Activated CD8-positive, alpha-beta memory T cell treated with anti-CD3 and anti-CD28 coated beads for 24 hours (primary cell): ENCODE measurements at places on chromosomes 16 and 17.
A peak's percentile ranks its signal among the peaks of the same experiment; 100 is the strongest.

DNA sequence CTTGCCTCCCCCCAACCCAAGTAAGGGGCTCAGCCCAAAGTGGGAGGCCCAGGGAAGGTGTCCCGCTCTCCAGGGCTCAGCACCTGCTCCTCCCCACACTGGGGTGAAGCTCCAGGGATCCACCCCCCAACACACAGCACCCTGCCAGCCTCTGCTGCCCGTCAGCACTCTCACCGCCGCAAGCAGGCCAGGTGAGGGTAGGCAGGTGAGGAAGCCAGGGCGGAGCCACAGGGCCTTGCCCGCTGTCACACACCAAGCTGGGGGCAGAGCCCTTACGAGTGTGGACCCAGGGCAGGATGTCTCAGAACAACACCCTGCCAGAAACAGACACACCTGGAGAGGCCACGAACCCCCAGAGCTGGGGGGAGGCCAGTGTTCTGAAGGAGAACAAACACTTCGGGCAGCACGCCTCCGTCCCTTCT, 19.5 kb downstream of the PLLP start:
- DNase-seq = no peak

DNA sequence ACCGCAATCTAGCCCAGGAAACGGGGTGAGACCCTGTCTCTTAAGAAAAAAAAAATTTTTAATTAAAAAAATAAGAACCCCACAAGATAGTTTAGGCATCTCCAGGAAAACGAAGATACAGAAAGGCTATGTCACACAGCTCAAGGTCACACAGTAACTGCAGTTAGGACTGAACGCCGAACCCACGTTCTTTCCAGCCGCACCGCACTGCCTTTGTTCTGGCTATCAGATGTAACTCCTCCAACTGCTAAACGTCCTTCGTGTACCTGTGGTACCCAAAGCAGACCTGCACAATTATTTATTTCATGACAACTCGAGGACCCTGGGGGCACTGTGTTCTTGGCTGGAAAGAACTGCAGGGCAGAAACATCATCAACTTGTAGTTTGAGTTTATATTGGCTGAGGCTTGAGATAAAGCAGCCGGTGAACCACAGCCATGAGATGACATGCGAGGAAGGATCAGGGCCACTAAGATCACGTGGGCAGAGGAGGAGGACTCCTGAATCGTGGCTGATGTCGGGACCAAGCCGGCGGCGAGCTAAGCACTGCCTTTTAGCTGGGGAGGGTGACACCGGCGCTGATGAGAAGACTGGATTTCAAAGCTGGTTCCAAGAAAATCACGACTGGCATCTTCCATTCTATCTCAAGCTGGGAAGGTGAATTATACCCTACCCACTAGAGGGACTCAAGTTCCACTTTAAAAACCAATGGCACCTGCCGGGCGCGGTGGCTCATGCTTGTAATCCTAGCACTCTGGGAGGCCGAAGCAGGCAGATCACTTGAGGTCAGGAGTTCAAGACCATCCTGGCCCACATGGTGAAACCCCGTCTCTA, 20.7 kb upstream of the MNT start:
- no peak for DNase-seq

DNA sequence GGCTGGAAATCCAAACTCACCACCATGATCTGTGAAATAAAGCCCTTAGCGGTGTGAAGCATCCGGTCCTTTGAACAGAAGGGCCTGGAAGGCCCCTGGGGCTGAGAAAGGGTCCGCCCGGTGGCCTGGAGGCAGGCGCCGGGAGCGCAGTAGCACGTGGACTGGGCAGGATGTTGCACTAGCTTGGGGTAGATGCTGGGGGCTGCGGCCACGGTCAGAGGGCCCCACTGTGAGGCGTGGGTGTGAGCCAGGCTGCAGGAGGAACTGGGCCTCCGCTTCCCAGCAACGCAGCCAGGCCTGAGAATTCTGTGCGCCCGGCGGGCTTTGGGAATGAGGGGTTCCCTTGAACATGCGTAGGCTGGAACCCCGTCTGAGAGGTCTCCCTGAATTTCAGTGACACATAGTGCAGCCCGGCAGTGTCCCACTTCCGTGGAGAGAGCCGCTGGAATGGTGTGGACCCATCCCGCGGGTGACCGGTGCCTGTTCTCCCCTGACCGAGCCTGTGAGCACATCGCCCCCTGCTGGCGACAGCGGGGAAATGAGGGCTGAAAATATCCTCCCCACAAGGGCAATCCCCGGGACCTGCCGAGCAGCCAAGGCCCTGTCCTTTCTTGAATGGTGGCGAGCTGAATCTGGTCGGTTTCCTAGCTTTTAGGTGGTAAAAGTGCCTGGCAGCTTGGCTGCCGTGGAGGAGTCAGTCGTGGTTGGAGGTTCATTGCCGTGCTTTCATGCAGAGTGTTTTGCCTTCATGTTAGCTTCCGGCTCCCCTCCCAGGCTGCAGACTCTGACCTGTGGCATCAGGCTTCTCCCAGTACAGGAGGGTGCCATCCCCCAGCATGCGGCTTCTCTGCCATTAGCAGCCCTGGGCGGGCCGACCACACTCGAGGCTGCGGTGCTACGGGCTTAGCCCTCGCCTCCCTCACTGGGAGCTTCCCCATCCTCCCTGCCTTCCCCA, 43.8 kb downstream of the DNAJA2 start:
- DNase-seq = peak; percentile 86

DNA sequence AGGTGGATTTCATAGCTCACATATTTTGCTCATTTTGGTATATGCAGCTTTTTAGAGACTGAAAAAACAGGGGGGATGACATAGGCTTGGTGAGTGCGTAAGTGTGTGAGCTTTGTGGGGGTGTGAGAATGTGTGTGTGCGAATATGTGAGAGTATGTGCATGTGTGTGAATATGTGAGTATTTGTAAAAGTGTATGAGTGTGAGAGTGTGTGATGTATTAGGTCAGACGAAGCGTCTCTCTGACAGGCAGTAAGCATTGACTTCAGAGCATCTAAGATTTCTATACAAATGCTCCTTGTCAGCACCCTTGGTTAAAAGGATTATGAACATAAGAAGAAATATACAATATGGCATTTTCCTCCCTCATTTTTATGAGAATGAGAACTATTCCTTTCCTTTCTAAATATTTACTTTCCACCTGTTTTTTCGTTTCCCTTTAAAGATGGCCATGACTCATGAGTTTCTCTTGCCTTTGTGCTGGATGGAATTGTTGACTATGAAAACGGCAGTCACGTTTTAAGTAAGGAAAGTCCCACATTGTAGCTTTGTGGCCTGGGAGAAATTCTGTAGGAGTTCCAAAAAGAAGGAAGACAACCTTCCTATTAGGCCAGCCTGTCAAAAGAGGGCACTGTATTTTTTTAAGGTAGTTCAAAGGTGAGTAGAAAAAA, 276.4 kb downstream of the FOXL1 start:
- DNase-seq = no peak

GRCh38 chr17:80219763-80220053, 425 bp downstream of the SGSH start:
- no peak for DNase-seq

GRCh38 chr16:75794426-75794825, 68.1 kb upstream of the CPHXL start:
- no peak for DNase-seq

- no peak for DNase-seq
Measured at GRCh38 chr17:61421460-61421859, 21.8 kb downstream of the TBX2 start.

GRCh38 chr17:73841431-73842060, 197.3 kb upstream of the SDK2 start:
- no peak for DNase-seq
